ENCODE measurements at places on chromosomes 7 and 10.

GRCh38 chr10:84353052-84353803 is 24.8 kb downstream of the CCSER2 start:
- DNase-seq: no peak

DNA sequence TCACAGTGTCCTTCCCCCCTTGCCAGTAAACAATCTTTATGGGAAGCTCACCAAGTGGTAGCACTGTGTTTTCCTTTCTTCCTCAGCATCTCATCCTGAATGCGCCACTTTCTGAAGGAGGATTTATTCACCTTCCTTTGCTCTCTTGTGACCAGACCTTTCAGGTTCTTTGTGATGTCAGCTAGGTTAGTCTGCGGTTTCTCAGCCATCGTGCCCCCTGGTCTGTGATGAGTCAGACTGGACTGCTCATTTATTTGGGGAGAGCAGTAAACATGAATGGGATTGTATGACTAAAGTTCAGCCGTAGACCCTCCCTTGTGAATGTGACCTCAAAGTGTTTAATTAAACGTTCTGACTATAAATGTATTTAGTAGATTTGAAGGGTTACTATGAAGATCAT is 235.1 kb upstream of the CELF2 start:
- DNase-seq: no peak

GRCh38 chr7:20862554-20862953 is 75.9 kb upstream of the SP8 start:
- no peak for DNase-seq

- no peak for DNase-seq
These were observed 462.0 kb downstream of the GRM8 start for GRCh38 chr7:126790763-126791162.

- peak; percentile 73 for DNase-seq
These were observed 527.6 kb downstream of the PHTF2 start for GRCh38 chr7:78326189-78326588.

GRCh38 chr7:70353330-70353945 is 755.2 kb downstream of the AUTS2 start:
- DNase-seq: no peak

DNA sequence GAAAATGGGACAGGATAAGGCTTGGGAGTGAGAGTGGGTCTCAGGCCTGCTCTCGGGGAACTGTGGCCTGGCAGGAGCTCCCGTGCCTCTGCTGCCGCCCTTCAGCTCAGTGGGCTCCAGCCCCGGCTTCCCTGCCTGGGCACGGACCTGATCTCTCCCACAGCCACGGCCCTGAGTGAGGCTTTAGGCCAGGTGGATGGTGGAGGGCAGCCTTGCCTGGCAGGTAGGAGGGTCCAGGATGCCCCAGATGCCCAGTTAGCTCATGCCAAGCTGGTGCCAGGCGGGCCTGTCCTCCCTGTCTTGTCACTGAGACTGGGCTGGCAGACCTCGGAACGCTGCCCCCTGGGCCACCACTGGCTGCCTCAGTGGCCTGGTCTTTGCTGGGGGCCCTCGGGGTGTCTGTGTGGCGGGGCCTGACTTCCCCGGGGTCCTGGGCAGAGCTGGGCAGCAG is 116.6 kb downstream of the INPP5A start:
- no peak for DNase-seq

- DNase-seq: no peak
These were observed 3.6 kb downstream of the ARHGAP21 start for GRCh38 chr10:24720096-24720495.

DNA sequence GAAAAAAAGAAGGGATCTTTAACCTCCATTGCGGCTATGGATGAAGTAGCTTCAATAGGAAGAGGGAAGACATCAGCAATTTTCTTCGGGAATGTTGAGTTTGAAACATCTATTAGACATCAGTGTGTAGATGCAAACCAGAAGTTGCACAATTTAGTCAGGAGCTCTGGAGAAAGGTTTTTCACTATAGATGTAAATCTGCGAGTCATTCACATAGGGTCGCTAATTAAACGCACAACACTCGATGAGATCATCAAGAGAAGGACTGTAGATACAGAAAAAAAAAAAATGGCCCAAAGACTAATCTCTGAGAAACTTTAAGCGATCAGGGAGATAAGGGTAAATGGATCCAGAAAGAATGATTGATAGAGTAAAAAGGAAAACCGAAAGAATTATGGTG is 61.7 kb upstream of the TES start:
- DNase-seq: no peak

DNA sequence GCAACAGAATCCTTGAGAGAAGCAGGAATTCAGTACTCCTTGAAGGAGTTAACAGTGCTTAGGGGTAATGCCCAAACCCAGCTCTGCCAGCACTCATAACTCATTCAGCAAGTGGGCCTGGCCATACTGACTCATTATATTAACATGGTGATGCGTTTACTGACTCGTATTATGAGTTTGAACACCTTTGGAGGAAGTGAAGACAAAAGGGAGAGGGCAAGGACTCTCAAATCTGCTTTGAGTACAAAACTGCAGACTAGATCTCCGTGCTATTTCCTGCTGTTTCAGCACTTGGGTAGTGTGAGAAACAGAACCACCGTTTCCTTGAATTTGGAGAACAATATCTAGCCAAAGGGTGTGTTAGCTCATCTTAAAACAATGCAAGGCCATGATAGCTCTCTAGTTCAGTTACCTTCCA is 30.8 kb downstream of the SLC16A9 start:
- DNase-seq: no peak

DNA sequence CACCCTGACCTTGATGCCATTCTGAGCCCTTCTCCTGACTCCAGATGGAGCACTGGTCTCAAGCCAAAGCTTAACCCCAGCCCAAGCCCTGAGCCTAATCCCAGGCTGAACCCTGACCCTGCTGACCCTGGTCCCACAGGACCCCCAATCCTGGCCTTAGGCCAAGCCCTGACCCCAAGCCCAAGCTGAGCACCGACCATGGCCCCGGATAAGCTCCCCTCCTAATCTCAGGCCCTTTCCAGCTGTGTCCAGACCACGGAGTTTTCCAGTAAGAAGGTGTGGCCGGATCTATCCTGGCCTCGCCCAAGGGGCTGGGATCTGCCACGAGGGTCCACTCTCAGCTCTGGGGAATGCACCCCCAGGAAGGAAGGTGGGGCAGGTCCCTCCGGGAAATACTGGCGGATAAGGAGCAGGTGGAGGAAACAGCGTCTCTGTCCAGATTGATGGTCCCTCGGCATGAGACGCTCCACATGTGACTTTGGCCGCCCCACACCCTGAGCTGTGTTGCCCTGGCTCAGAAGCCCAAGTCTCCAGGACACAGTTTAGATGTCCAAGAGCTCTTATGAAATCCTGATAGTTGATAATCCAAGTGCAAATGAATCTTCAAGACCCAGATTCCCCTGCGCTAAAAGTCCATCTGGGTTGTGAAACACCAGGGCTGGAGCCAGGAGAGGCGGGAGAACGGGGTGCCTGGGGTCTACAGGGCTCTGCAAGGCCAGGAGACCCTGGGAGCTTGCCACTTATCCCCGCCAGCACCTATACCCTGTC is 10.4 kb downstream of the ELN start:
- DNase-seq: no peak

DNA sequence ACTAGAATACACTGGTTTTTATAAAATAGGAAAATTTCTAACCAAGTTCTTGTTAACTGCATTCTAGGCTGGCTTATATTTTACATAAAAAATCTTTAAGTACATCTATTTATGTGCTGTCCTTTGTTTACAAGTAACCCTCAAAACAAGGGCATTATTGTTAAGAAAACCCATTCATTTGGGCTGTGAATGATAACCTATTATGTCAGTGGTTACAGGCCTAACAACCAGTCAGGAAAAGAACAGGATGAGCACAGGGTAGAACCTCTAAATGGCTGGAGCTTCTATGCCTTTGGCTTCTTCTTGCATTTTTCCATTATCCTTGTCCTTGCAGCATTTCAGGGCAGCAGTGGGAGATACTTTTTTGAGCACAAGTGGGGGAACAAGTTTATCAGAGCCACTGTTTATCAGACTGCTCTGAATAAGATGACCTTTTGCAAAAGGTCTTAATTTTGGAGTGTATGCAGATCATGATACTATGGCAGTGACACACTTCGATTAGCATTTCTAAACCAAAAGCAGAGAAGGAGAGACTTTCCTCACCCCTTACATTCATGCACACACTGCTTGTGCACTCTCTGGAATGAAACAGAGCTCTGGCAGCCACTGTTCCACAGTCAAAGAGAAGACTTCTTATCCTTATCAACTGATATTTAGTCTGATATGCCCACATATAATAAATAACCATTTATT is 10.9 kb downstream of the GPR37 start:
- DNase-seq: no peak

GRCh38 chr10:10584161-10584560 is 433.5 kb upstream of the CELF2 start:
- DNase-seq: no peak

DNA sequence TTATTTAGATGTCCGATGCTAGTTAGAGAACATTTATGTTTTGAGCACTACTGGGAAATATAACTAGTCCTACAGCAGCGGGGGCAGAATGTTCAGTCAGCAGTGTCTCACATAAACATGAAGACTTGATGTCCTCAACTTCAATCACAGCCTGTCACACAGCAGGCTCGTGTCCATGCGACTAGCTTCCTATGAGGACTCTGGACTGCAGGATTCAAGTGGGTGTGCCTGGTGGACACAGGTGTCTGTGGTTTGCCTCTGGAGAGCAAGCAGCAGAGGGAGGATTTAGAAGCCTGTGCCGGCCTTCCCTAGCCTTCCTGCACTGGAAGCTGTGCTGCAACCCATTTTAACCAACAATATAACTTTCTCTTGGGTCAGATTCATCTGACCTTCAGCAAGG is 30.0 kb upstream of the LANCL2 start:
- no peak for DNase-seq

- DNase-seq: no peak
These were observed 38.9 kb downstream of the JAKMIP3 start for GRCh38 chr10:132104471-132105301.

GRCh38 chr10:132117146-132117545 is 51.4 kb downstream of the JAKMIP3 start:
- DNase-seq: no peak

GRCh38 chr7:42746214-42746613 is 165.7 kb downstream of the C7orf25 start:
- no peak for DNase-seq

DNA sequence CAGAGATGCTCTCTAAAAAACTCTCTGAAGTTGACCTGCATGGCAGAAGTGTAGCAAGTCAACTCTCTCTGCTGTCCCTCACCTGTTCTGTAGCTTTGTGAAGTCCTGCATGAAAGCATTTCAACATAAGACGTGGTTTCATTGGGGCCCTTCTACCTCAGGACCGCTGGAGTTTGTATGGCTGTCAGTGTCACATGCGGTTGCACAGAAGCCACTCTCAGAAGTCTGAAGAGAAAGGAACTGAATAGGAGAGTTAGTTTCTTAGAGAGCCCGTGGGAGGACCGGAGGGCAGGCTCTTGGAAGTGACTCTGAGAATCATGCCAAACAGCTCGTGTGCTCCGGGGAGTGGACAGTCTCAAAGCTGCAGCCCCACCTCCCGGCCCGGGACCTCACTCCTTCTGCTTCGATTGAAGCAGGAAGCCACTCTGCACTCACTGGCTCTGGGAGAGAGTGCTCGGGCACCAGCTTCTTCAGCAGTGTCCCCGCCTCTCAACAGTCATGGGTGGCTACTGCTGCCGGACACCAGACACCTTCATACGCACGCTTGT is 486.7 kb downstream of the SDK1 start:
- no peak for DNase-seq

GRCh38 chr10:79244068-79244442 is 103.2 kb upstream of the PPIF start:
- no peak for DNase-seq

DNA sequence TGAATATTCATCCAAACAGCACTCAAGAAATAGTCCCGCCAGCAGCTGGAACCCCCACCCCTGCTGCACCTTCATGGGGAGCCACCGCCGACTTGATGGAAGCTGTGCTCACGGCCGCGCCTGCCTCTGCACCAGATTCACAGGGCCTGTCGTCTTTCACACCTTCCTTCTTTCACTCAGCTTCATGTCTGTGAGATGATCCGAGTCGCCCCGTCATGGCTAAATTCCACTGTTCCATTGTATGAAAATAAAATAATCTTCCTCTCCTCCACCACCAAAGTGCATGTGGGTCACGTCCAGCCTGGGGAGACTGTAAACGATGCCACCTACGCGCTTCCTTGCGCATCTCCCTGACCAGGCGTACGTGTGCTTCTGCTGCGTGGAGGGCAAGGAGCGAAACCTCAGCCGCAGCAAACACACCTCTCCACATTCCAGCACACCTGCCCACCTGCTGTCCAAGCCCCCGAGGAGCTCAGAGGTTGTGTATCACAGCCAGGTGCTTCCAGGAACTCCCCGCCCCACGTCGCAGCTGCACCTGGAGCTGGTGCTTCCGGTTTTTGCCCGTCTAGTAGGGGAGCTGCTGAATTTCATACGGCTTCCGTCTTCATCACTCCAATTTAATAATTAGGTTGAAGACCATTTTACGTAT is 137.0 kb downstream of the PTPRN2 start:
- no peak for DNase-seq

DNA sequence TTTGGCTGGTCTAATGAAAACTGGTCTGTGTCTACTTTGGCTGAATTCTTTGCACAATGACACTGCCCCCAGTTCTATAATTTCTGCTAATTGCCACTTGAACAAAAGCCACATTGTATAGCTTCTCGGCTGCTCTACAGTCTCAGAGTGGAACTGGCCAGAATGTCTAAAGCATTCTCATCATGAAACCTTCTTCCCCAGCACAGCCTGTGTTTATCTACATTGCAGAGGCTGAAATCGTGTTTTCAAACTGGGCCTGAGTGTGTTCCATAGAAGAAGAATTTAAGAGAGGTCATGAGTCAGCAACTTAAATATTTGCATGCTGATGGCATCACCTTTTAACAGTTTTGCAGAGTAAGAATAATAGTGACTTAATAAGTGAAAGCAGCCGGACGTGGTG is 177.2 kb downstream of the BUB3 start:
- no peak for DNase-seq

- no peak for DNase-seq
These were observed 9.2 kb upstream of the ADCY1 start for GRCh38 chr7:45564886-45565455.

GRCh38 chr7:54687462-54688212 is 71.4 kb downstream of the SEC61G start:
- no peak for DNase-seq

DNA sequence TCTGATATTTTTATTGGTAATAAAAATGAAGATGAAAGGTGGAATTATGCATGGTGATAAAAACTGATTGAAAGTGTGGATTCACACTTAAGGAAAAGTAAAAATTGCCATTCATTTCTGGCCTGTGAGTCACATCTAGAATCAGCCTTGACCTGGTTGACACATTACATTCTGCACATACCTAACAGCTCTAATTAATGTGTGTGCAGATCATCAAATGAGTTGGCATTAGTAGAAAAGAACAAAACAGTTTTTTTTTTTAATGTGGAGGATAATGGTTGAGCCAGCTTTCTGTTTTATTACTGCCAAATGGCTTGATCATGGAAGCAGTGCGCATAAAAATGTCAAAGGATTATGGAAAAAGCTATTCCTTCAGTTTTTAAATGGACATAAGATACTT is 142.6 kb upstream of the TMEM196 start:
- DNase-seq: no peak

GRCh38 chr10:87552248-87552929 is 47.7 kb downstream of the MINPP1 start:
- DNase-seq: no peak
